Renal cortex interstitium (tissue), 15 donors: ENCODE measurements at places on chromosomes 6 and 20. TPM values are rescaled to one million over a fixed set of nuclear protein-coding genes. Genes with fewer than 3 reads are reported as not detected.

The IL17A gene
- polyA plus RNA-seq = not detected

DNA sequence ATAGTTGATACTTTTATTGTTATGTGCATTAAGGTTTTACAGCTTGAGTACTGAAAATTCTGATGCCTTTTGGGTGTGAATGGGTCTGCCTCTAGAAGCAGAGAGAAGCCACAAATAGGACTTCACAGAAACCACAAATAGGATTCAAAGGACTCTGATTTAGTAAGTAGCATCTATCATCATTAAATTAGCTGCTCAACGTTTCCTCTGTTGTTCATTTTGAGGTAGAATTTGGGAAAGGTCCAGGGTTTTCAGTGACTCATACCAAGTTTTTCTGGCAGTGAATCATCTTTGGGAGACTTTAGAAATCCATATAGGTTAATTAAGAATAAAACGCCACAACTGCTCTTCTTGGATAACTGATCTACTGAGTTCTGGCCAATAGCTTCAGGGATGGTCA lies 105.1 kb downstream of the PHF3 start:
- no peak for DNase-seq

DNA sequence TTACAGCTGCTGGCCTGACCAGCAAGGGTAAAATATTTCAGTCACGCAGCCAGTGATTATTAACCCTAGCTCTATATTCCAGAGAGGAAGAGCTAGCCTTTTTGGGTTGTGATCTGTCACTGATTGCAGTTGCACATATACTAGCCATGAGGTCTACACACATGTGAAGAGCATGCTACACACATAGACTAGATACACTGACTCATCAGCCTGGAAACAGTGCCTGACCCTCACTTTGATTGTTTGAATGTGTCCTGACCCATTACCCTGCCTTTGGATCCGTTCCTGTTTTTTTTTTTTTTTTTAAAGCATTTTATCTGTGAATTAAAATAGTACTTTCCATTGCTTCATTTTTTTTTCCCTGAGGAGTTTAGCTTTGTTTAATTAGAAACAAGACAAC lies 50.8 kb downstream of the ESR1 start:
- DNase-seq = no peak

- DNase-seq = no peak
Measured at GRCh38 chr6:143986463-143987065, 21.5 kb downstream of the PLAGL1 start.

- no peak for DNase-seq
Measured at GRCh38 chr6:100504786-100505737, 40.3 kb upstream of the SIM1 start.

The SAPCD1 gene
- 10.0 TPM for polyA plus RNA-seq

The POU5F1 gene
- 1.9 TPM for polyA plus RNA-seq

The BHLHE23 gene
- not detected for polyA plus RNA-seq

DNA sequence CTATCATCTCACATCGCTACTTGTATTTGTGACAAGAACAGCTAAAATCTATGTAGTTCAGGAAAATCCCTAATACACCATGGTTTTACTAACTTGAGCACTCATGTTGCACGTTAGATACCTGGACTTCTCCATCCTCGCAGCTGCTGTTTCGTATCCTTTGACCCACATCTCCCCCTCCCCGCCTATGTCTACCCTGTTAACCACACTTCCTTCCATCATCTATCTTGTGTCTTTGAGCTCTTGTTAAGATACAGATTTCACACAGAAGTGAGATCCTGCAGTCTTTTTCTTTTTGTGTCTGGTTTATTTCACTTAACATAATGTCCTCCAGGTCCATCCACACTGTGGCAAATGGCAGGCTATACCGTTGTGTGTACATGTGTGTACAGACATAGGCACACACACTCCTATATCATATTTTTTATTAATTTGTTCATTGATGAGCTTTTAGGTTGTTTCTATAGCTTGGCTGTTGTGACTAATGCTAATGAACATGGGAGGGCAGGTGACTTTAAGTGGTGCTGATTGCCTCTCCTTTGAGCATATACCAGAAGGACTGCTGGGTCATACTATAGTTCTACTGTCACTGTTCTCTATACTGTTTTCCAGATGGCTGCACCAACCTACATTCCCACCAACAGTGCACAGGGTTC lies 117.8 kb downstream of the WDR27 start:
- DNase-seq = no peak
